ENCODE measurements at places on chromosomes 3 and 15.

DNA sequence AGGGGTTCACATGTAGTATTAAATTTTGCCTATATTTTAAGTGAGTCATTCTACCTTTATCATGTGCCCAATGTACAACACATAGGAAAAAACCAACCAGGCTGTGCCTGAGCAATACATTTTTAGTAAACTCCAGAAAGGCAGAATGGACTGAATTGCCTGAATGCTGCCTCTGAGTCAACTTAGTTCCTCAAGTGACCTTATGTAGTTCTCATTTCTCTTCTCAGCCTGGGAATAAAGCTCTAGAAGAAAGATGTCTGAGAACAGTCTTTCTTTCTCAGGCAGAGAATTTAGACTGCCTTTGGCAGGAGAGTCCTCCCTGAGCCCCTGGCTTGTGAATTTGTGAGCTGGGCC lies 13.0 kb downstream of the ST3GAL6 start:
- no peak for DNase-seq

DNA sequence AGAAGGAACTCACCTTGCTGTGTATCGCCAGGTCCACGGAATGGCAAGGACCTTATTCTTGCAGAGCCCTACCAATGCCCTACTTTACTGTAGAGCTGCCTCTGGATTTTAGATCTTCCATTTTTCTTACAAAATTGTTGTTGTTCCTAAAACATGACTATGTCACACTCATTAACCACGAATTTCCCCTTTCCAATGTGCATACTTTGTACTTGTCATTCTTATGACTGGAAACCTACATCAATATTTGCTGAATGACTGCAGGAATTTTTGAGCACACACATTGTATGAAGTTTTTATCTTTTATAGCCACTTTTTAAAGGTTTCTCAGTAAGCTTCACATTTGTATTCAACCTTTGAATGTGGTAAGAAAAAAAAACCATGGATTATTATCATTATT lies 35.9 kb upstream of the CMSS1 start:
- DNase-seq: no peak

DNA sequence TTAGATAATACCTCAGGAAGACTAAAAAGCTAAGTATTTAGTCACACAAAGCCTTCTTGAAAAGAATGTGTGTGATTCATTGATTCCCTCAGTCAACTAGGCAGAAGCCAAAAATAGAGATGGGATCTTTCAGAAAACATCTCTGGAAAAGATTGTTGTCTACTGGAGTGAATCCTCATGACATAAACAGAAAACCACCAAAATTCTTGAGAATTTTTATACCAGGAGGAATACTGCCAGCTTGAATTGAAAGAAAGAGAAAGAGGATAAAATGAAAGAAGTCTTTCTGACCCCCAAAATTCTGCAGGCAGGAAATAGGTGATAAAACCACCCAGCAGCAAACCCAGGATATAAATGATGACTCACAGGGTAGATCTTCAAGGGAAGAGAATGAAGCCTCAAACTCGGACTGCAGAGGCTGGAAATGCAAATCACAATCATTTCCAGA lies 363.1 kb upstream of the PLSCR5 start:
- no peak for DNase-seq

DNA sequence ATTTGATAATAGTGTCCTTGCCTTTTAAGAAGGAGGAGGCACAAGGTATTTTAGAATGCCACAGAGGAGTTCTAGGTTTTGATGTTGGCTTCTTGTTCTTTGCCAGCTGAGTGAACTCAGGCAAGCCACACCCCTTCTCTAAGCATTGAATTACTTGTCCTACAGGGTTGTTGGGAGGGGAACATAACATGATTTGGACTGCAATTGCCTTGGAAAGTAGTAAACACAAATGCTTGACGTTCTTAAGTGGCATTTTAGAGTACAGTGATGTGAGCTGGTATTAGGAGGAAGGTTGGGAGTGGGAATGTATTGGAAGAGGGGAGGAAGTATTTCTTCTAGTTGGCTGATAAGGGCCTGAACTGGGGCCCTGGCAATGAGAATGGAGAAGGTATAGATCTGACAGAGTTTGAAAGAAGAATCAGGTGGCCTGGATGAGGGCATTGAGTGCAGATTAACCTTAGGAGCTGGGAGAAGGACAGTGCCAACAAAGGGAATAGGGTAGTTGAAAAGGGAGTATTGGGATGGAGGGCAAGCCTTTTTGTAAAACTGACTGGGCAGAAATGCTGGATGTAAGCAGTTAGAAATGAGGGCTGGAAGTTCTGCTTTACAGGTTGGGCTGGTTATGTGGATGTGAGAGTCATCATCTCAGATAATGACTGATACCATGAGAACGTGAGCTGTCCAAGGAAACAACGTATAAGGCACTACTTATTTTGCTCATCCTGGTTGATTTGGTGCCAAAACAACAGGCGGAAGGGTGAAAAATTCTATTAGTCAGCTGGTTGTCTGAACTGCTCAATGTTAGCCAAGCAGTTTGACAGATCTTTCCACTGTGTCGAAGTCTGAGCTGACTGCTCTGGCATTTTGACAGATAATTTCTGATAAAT lies 16.7 kb downstream of the KAT2B start:
- DNase-seq: no peak

DNA sequence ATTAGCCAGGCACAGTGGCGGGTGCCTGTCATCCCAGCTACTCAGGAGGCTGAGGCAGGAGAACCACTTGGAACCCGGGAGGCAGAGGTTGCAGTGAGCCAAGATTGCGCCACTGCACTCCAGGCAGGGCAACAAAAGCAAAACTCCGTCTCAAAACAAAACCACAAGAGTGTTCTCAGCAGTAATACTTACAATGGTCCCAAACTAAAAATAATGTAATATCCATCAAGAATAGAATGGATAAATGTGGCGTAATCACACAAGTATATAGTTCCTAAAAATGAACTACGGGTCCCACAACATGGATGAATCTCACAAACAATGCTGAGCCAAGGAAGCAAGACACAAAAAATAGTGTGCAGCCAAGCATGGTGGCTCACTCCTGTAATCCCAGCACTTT lies 39.2 kb downstream of the STAG1 start:
- no peak for DNase-seq

GRCh38 chr15:47475336-47475735 lies 242.0 kb upstream of the SEMA6D start:
- DNase-seq: no peak
